Esophagus squamous epithelium (tissue), 5 donors: ENCODE measurements at places on chromosomes 1 and 21. TPM values are rescaled to one million over a fixed set of nuclear protein-coding genes. Genes with fewer than 3 reads are reported as not detected.

Gene FCRL4
- total RNA-seq: not detected

Gene FOXD3
- total RNA-seq: 0.76 TPM

Gene CSF3R
- 10.0 TPM for total RNA-seq

Gene ALPL
- 3.2 TPM for total RNA-seq

Gene MAN1C1
- 7.4 TPM for total RNA-seq

Gene CFAP107
- total RNA-seq: not detected

Gene KRTAP21-2
- total RNA-seq: not detected
